Neural progenitor cell (in vitro differentiated cells): ENCODE measurements at places on chromosomes 3 and 15. TPM values are rescaled to one million over a fixed set of nuclear protein-coding genes. Genes with fewer than 3 reads are reported as not detected.

GRCh38 chr3:42662813-42663535, 9.5 kb downstream of the ZBTB47 start:
- H3K4me1 ChIP-seq: no peaks in the 10 kb centered on the region
- no peaks in the 10 kb centered on the region for H3K27me3 ChIP-seq
- no peak for DNase-seq

DNA sequence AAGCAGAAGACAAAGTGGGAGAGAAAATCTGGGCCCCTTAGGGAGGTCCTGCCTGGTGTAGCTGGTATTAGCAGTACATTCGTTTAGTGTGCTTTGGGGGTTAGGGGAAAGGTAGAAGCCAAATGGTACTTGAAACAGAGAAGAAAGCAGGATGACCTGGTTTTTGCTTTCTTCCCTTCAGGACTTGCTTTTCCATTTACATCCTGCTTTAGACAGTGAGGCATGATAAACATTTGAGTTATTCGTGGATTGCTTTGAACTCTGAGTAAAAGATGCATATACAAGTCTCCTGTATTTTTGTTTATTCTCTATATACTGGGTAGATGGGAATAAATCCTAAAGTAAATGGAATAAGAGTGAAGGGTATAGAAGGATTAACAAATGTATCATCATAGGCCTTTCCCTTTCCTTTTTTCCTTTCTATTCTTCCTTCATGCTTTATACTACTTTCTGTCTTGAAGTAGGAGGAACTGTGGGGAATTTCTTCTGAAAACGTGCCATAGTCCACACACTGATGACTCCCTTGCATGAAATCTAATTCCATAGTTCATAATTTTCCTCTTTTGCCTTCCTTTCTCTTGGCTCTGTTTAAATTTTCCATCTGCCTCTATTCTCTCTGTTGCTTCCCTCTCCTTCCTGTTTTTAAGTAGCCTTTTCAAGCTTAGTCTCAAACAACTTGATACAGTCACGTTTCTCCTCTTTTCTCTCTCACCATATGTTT, 139.5 kb upstream of the RBMS3 start:
- peaks cover 14% of the 10 kb centered on the region for H3K4me1 ChIP-seq
- no peaks in the 10 kb centered on the region for H3K27me3 ChIP-seq
- no peak overlapping the region for H3K27ac ChIP-seq
- H3K4me3 ChIP-seq: no peak overlapping the region
- H3K36me3 ChIP-seq: no peaks in the 10 kb centered on the region

CYP1A2 gene
- not detected in 2 replicates for total RNA-seq

- no peak overlapping the region for H3K27ac ChIP-seq
- H3K4me1 ChIP-seq: peaks cover 9% of the 10 kb centered on the region
- DNase-seq: no peak
- no peaks in the 10 kb centered on the region for H3K36me3 ChIP-seq
- H3K27me3 ChIP-seq: no peaks in the 10 kb centered on the region
- no peak overlapping the region for H3K4me3 ChIP-seq
Measured at GRCh38 chr3:24302396-24302795, 192.3 kb downstream of the THRB start.

CHRD gene
- 2.3 and 6.8 TPM in 2 replicates for total RNA-seq

GRCh38 chr3:4407941-4408340, 59.1 kb downstream of the SUMF1 start:
- no peaks in the 10 kb centered on the region for H3K4me1 ChIP-seq
- no peak for DNase-seq
- H3K4me3 ChIP-seq: no peak overlapping the region
- H3K36me3 ChIP-seq: no peaks in the 10 kb centered on the region
- H3K27ac ChIP-seq: no peak overlapping the region
- no peaks in the 10 kb centered on the region for H3K27me3 ChIP-seq

APOD gene
- not detected in 2 replicates for total RNA-seq

- no peak overlapping the region for H3K27ac ChIP-seq
- no peaks in the 10 kb centered on the region for H3K27me3 ChIP-seq
- no peak for DNase-seq
- H3K4me1 ChIP-seq: no peaks in the 10 kb centered on the region
Measured at GRCh38 chr15:27867861-27868260, 231.3 kb downstream of the OCA2 start.

DNA sequence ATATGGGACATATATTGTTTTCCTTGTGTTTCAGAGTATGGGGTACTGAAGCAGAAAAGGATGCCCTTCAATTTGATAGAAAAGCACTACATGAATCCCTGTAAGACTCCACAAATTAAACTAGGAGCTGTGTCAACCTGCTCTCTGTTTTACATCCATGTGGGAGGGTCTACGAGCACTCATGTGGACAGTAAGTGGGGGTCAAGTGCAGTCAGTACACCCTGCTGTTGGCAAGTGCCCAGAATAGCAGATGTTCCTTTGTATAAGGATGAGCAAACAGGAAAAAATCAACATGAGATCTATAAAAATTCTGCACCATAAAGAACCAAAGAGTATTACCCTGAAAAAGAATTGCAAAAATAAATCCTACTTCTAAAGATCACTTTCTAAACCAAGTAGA, 659.9 kb downstream of the SI start:
- H3K27ac ChIP-seq: no peak overlapping the region
- DNase-seq: no peak
- H3K36me3 ChIP-seq: no peaks in the 10 kb centered on the region
- H3K4me3 ChIP-seq: no peak overlapping the region

RASGRP1 gene
- 2.5 and 3.8 TPM in 2 replicates for total RNA-seq

- H3K36me3 ChIP-seq: no peaks in the 10 kb centered on the region
- H3K4me1 ChIP-seq: peaks cover 32% of the 10 kb centered on the region
- H3K27me3 ChIP-seq: no peaks in the 10 kb centered on the region
- DNase-seq: no peak
- H3K4me3 ChIP-seq: no peak overlapping the region
Measured at GRCh38 chr3:15800780-15801179, 3.0 kb upstream of the ANKRD28 start.

DNA sequence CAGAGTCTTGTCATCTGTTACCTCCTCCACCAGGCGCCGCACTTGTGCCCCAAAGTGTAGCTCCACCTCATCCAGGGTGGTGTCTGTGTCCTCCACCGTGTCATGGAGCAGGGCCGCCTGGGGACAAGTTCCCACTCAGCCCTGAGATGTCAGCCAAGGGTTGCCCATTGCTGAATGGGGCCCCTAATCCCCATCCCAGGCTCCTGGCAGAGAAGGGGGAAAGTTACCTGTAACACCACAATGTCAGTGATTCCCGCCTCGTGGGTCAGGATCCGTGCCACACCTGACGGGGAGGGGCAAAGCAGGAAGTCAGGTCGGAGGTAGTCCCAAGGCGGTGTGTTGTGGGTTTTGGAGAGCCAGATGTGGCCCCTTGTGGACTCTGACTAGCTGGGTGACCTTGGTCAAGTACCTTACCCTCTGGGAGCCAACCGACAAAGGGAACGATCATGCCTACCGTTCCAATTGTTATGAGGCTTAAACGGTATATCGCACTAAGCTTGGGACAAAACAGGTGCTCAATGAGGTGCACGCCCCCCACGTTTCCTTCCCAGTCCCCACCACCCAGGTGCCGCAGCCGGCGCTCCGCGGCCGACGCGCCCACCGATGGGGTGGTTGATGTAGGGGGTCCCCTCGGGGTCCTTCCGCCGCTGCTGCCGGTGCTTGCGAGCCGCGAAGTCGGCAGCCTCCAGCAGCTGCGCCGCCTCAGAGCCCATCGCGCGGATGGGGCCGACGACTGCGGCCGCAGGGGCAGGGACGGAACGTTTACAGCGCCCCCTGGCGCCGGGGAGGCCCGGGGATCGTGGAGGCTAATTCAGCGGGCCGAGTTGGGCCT, at the start of gene HDDC3:
HDDC3 (minus strand) TSS at position 722 of the 832 bp plus-strand sequence; CDS start at position 713, 9 bp downstream.
- peaks cover 15% of the 10 kb centered on the region for H3K27me3 ChIP-seq
- no peak within 1 kb of the TSS for H3K27ac ChIP-seq
- DNase-seq: peak; percentile 95

- peaks cover 34% of the 10 kb centered on the region for H3K4me1 ChIP-seq
- H3K27me3 ChIP-seq: no peaks in the 10 kb centered on the region
- H3K4me3 ChIP-seq: no peak overlapping the region
- no peak overlapping the region for H3K27ac ChIP-seq
- H3K36me3 ChIP-seq: no peaks in the 10 kb centered on the region
Measured at GRCh38 chr15:95664450-95664849, 666.0 kb upstream of the NR2F2 start.

NUTM1 gene
- 0.19 TPM in 1 of 2 replicates, not detected in the other for total RNA-seq

CDC25A gene
- total RNA-seq: 51.8 and 74.1 TPM in 2 replicates

- H3K36me3 ChIP-seq: no peaks in the 10 kb centered on the region
- no peak overlapping the region for H3K27ac ChIP-seq
- no peak for DNase-seq
- no peak overlapping the region for H3K4me3 ChIP-seq
- H3K4me1 ChIP-seq: peaks cover 10% of the 10 kb centered on the region
Measured at GRCh38 chr15:60096157-60096556, 92.0 kb downstream of the FOXB1 start.

GRCh38 chr15:77415450-77416147, 4.3 kb downstream of the PEAK1 start:
- no peak overlapping the region for H3K4me3 ChIP-seq
- no peaks in the 10 kb centered on the region for H3K27me3 ChIP-seq
- H3K27ac ChIP-seq: no peak overlapping the region
- DNase-seq: no peak
- H3K4me1 ChIP-seq: peaks cover 26% of the 10 kb centered on the region

DNA sequence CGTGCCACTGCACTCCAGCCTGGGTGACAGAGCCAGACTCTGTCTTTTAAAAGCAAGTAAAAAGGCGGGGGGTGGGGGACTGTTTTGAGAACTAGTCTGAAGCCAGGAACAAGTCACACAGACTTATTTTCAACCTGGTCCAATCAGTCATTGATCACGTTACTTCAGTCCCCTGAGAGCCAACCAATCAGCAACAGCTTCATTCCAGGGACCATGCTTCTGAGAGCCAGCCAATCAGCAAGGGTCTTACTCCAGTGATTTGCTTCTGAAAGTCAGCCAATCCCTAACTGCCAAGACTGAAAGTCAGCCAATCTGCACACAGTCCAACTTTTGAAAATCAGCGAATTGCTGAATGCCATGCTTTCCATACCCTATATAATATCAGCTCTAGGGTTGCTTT, 48.6 kb upstream of the C15orf39 start:
- H3K4me3 ChIP-seq: no peak overlapping the region
- H3K4me1 ChIP-seq: peaks cover 16% of the 10 kb centered on the region
- H3K27me3 ChIP-seq: no peaks in the 10 kb centered on the region
- H3K36me3 ChIP-seq: no peaks in the 10 kb centered on the region
- no peak for DNase-seq
- no peak overlapping the region for H3K27ac ChIP-seq

ANKRD63 gene
- total RNA-seq: not detected in 2 replicates

RASL12 gene
- total RNA-seq: 5.8 and 7.7 TPM in 2 replicates

SLC35A5 gene
- 35.9 and 59.7 TPM in 2 replicates for total RNA-seq

- H3K4me1 ChIP-seq: peaks cover 10% of the 10 kb centered on the region
- H3K4me3 ChIP-seq: no peak overlapping the region
- no peaks in the 10 kb centered on the region for H3K36me3 ChIP-seq
- DNase-seq: no peak
Measured at GRCh38 chr15:29773816-29774215, 48.5 kb downstream of the TJP1 start.

DNA sequence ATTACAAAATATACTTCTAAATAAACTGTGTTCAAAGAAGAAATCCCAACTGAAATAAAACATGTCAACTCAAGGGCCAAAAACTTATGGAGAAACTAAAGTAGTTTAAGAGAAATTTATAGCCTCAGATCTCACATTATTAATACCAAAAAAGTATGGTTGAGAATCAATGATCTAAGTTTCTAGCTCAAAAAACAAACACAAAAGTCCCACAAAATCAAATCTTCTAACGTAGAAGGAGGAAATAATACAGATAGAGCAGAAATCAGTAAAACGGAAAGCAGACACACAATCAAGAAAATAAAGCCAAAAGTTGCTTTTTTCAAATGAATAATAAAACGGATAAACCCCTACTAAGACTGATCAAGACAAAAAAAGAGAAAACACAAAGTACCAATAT, 2.9 kb downstream of the SUSD5 start:
- no peaks in the 10 kb centered on the region for H3K36me3 ChIP-seq
- H3K4me1 ChIP-seq: peaks cover 8% of the 10 kb centered on the region
- no peak overlapping the region for H3K27ac ChIP-seq
- H3K27me3 ChIP-seq: peaks cover 61% of the 10 kb centered on the region
- no peak for DNase-seq

USP13 gene
- total RNA-seq: 17.7 and 18.1 TPM in 2 replicates

- H3K4me3 ChIP-seq: no peak overlapping the region
- peak; percentile 28 for DNase-seq
- H3K27me3 ChIP-seq: peaks cover 43% of the 10 kb centered on the region
- no peaks in the 10 kb centered on the region for H3K36me3 ChIP-seq
- peaks cover 6% of the 10 kb centered on the region for H3K4me1 ChIP-seq
Measured at GRCh38 chr3:183160616-183161015, 1.9 kb downstream of the LAMP3 start.

- no peaks in the 10 kb centered on the region for H3K36me3 ChIP-seq
- H3K27ac ChIP-seq: no peak overlapping the region
- no peak overlapping the region for H3K4me3 ChIP-seq
- H3K4me1 ChIP-seq: no peaks in the 10 kb centered on the region
- DNase-seq: no peak
Measured at GRCh38 chr3:115246461-115247020, 99.5 kb upstream of the ZBTB20 start.

ILDR1 gene
- 0.07 and 0.22 TPM in 2 replicates for total RNA-seq

ALCAM gene
- total RNA-seq: 30.3 and 54.4 TPM in 2 replicates

DNA sequence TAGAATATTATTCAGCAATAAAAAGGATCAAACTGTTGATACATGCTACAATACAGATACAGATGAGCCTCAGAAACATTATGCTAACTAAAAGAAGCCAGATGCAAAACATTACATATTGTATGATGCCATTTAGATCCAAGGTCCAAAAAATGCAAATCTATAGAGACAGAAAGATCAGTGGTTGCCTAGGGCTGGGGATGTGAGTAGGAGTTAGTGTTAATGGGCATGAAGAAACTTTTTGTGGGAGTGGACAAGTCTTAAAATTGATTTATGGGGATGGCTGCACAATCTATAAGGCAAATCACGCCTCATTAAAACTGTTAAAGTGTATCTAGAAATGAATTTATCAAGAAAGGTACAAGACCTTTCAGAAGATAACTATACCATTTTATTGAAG, 45.0 kb downstream of the EHHADH start:
- peaks cover 25% of the 10 kb centered on the region for H3K4me1 ChIP-seq
- no peak for DNase-seq
- H3K36me3 ChIP-seq: no peaks in the 10 kb centered on the region
- H3K4me3 ChIP-seq: no peak overlapping the region
- no peak overlapping the region for H3K27ac ChIP-seq

GRCh38 chr15:59594493-59594942, 17.1 kb upstream of the GCNT3 start:
- no peaks in the 10 kb centered on the region for H3K27me3 ChIP-seq
- no peak for DNase-seq
- no peaks in the 10 kb centered on the region for H3K36me3 ChIP-seq
- no peaks in the 10 kb centered on the region for H3K4me1 ChIP-seq

UBAP1L gene
- 0.39 and 1.1 TPM in 2 replicates for total RNA-seq

DNA sequence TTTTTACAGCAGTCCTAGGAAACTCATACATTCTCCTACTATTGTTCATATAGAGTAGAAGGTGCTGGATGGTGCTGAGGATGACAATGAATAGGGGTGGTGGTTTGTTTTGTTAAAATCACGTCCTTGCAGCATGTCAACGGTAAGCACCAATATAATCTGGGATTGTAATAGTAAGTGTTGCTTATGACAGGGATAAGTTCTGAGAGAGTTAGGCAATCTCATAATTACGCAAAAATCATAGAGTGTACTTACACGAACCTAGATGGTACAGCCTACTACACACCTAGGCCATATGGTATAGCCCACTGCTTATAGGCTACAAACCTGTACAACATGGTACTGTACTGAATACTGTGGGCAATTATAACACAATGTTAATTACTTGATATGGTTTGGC, 64.3 kb upstream of the TSPAN3 start:
- no peaks in the 10 kb centered on the region for H3K4me1 ChIP-seq
- DNase-seq: no peak
- H3K27me3 ChIP-seq: no peaks in the 10 kb centered on the region
- no peaks in the 10 kb centered on the region for H3K36me3 ChIP-seq
